Eye (tissue), 1 donor: ENCODE measurements at places on chromosomes 16 and 17.
A peak's percentile ranks its signal among the peaks of the same experiment; 100 is the strongest.

DNA sequence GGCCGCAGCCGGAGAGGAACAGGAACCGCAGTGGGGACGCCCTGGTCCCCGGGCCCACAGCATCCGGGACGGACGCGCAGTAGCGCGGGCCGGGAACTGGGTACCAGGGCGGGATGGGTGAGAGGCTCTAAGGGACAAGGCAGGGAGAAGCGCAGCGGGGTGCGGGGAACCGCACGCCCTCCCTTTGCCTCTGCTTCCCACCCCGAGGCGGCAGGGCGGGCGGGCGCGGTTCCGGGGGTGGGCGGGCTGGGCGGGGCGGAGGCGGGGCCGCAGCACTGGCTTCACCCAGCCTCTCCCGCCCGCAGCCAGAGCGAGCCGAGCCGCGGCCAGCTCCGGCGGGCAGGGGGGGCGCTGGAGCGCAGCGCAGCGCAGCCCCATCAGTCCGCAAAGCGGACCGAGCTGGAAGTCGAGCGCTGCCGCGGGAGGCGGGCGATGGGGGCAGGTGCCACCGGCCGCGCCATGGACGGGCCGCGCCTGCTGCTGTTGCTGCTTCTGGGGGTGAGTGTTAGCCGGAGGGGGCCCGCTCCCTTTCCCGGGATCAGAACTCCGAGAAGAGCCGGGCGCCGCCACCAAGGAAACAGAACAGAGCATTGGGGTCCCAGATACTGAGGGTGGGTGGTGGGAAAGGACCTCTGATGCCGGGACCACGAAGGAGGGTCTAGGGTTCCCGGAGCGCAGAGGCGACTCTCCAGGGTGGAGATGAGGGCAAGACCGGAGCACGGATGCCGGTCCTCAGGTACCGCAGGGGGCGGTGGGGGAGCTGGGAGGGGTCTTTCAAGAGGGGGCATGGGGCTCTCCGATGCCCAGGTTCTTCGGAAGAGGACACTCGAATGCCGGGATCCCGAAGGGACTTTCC lies at the start of gene NGFR:
Gene NGFR (plus strand): TSS at position 308 of the 856 bp plus-strand sequence. CDS start 125 bp downstream, at position 433.
- DNase-seq, result peak; percentile 79

DNA sequence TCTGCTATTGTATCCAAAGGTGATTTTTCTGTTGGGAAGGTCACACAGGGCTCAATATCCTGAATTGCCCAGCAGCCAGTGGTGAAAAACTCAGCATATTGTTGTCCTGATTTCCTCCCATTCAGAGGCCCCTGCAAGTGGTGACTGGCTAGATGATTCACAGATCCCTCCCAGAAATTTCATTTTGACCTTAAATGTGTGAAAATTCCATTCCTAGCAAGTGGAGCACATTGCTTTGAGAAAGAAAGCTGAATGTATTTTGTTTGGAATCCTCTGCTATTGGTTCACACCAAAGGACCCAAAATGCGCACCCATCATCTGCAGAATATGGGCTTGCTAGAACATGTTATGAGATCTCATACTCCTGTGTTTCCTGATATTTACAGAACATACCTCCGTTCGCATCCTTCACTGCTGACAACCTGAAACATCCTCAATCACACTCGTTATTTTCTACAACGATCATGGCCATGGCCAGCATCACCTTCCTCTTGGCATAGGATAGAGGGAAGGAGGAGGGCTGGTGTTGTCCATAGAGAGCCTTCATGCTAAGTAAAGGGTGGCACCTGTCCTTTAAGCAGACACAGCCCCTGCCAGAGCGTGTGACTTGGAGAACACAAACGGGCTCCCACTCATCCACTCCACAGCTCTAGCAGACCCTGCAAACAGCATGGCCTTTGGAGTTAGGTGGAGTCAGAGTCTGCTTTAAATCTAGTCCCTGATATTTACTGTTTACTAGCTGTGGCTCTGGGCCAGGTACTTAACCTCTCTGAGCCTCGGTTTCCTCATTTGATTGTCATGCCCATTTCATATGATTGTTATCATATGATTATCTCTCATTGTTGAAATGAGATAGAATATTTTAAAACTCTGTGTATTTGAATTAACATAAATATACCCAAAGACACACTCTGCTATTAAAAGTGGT lies 30.4 kb upstream of the NFAT5 start:
- DNase-seq, result no peak

DNA sequence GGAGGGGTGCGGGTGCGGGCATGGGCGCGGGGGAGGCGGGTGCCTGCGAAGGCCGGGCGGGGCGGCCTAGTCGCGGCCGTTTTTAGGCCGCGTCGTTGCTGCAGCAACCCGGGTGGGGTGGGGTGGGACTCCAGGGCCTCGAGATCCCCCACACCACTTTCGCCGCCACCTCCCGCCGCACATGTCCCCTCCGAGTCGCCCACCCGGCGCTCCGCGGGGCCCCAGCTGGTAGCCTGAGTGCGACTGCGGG lies 11.3 kb downstream of the TBX2 start:
- DNase-seq, result no peak

GRCh38 chr17:59456923-59457615 lies 108.3 kb upstream of the DHX40 start:
- DNase-seq, result no peak

DNA sequence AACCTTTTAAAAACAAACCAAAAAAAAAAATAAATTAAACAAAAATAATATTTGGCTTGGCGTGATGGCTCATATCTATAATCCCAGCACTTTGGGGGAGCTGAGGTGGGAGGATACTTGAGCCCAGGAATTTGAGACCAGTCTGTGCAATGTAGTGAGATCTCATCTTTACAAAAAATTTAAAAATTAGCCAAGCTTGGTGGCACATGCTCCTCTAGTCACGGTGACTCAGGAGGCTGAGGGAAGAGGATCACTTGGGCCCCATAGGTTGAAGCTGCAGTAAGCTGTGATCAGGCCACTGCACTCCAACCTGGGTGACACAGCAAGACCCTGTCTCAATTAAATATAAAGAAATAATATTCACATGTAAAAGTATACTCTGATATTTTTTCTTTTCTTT lies 12.2 kb downstream of the GNGT2 start:
- DNase-seq, result no peak

GRCh38 chr16:69233124-69233523 lies 46.2 kb downstream of the SNTB2 start:
- DNase-seq, result no peak

- no peak for DNase-seq
These were observed 27.7 kb upstream of the RASD1 start for GRCh38 chr17:17523731-17524490.

DNA sequence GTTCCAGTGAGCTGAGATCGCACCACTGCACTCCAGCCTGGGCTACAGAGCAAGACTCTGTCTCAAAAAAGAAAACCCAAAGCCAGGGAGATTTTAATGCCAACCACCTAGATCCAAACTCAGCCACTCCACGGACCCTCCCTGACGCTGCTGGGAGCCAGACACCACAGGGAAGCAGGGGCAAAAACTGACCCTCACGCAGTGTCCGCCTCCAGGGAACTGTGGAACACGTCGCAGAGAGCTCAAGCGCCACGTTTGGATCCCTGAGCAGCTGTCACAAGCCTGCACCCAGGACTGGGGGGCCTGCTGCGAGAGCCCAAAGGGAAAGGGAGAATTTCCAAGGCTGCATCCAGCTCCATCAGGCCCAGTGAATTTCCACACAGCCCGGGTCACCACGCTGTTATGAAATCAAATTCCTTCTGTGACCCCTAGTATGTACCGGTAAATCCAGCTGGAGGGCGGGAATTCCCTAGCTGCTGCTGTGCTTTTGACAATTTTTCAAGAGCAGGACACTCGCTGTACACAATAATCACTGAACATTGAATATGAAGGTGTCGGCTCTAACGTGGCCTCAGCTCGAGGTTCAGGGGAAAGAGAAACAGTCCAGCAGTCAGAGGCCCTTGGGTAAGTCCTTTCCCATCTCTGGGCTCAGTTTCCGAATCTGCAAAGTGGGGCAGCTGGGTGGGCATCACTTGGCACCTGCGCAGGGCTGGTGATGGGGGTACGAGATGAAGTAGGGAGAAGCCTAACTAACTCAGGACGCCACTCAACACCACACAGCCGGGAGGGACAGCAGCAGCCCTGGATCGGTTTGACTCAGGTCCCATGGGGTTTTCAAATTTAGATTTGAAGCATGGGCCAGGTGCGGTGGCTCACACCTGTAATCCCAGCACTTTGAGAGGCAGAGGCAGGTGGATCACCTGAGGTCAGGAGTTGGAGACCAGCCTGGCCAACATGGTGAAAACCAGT lies 8.6 kb downstream of the CARHSP1 start:
- no peak for DNase-seq

DNA sequence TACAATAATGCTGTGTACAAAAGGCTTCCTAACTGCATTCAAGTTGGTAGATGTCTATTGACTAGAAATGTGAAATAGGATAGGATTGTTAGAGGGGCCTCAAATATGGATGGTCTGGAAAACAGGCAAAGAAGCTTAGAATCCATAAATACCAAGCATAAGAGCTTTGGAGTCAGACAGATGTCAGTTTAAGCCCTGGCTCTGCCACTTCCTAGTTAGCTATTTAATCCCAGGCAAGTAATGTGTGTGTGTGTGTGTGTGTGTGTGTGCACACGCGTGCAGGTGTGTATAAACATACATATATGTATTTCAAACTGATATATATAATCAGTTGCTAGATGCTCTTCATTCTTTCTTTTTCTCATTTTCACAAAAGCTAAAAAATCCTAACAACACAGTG lies 66.7 kb downstream of the MMD start:
- DNase-seq, result no peak

GRCh38 chr17:55348749-55349354 lies 72.8 kb downstream of the MMD start:
- peak; percentile 89 for DNase-seq

DNA sequence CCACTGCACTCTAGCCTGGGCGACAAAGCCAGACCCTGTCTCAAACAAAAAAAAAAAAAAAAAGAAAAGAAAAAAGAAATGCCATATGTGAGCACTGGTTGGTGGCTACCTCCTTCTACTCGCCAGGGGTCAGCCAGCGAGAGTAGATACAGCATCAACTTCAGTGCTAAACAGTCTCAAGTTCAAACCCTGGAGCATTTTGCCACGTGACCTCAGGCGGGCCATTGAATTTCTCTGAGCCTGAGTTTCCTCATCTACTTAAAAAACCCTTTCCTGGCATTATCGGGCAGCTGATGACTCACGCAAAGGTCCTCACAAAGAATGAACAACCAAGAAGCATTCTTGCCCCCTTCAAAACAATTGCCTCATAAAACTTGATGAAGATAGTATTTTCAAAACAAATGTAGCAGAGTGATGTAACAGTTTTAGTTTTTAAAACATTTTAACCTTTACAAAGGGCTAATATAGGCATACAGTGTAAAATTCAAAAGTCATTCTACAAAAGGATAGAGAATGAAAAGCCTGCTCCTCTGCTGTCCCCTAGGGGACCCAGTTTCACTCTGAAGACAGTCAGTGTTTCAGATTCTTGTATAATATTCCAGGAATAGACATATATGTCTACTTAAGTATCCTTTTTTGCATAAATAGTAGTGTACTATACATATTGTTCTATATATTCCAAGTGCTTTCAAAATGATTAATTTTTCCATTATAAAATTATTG lies 28.4 kb downstream of the DNAH2 start:
- DNase-seq, result no peak

GRCh38 chr17:74704544-74704943 lies 8.2 kb downstream of the CD300LF start:
- DNase-seq, result no peak

DNA sequence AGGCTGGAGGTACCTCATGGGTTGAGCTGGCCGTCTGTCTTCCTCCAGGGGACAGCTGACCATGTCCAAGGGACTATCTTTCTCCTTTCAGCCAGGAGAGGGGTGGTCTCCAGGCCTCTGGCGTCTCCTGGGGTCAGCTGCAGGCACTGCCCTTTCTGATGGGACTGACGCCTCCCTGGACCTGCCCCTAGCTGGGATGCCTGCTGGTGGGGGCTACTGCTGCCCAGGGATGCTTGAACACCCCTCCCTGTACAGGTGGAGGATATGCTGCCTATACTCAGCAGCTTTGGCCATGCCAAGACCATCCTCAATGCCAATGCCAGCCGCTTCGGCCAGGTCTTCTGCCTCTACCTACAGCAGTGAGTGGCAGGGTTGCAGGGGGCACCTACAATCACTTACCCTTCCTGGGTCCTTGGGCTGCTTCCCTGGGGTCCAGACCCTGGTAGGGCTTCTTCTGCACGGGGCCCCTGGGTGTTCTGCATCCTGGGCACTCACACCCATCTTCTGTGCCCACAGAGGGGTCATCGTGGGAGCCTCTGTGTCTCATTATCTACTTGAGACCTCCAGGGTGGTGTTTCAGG lies 4.2 kb downstream of the MYO15B start:
- no peak for DNase-seq

DNA sequence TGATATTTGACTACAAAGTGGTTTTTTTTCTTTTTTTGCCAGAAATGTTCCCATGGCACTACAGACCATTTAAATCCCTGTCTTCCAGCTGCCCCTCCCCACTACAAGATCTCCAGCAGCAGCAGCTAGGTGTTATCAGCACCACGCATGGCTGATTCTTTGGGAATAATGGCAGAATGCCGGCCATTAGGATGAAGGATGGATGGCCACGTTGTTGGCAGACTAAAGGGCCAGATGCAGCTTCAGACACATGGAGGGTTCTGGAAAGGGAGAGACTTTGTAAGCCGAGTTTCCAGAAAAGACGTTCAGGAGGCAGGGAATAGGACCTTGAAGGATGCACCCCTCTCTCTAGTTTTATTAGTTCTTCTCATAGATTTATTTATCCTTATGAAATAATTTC lies 10.3 kb upstream of the MED9 start:
- DNase-seq, result no peak

DNA sequence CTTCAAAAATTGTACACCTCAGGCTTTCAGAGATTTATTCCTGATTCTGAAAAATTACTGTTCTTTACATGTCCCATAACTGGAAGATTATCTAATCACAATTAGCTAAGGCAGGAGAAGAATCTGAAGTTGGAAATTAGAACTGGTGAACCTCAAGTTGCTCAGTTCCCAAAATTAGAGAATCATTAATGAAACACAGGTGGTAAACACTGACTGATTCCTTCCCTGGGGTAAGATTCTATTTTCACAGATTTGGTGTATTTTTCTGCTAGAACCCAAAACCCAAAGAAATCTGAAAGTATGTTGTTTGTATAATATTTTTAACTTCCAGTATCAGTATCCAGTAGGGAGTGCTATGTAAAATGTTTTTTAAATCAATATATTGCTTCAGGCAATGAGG lies 25.7 kb downstream of the PHKB start:
- no peak for DNase-seq

DNA sequence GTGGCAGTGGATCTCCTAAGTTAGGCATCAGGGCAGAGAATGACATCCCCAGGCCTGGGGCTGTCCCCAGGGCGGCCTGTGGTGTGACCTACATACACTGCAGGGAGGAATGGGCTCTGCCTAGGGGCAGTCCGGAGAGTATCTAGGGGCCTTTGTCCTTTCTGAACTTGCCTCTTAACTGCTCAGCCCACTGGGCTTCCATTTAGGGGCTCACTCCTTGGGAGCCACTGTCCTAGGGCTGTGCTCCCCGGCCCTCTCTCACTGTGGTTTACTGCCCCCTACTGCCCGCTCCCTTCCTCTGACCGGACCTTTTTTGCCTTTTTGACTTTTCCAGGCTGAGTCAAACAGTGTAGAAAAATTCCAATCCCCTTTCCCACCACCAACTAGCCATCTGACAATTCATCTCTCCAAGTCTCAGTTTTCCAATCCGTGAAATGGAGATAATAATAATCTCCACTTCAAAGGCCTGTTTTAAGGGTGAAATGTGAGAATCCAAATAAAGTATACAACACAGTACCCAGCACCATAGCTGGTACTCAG lies 66.8 kb downstream of the DNAH3 start:
- peak; percentile 73 for DNase-seq
